Activated CD4-positive, alpha-beta T cell treated with anti-CD3 and anti-CD28 coated beads, Interleukin-2, amount 10 ng/mL, durations not matched to agents 7 days and 5 days (primary cell): ENCODE measurements at places on chromosomes 7 and 10. TPM values are rescaled to one million over a fixed set of nuclear protein-coding genes. Genes with fewer than 3 reads are reported as not detected.

- no peaks in the 10 kb centered on the region for H3K36me3 ChIP-seq
- no peaks in the 10 kb centered on the region for H3K4me1 ChIP-seq
- no peak for DNase-seq
- no peak overlapping the region for H3K4me3 ChIP-seq
These were observed 30.9 kb downstream of the LAMB1 start for GRCh38 chr7:107972075-107972482.

The PIK3AP1 gene
- total RNA-seq, result 1.1 TPM

- H3K4me1 ChIP-seq, result peaks cover 9% of the 10 kb centered on the region
- H3K4me3 ChIP-seq, result no peak overlapping the region
- H3K36me3 ChIP-seq, result peaks cover 31% of the 10 kb centered on the region
- no peak overlapping the region for H3K27ac ChIP-seq
- DNase-seq, result no peak
These were observed 32.9 kb downstream of the ZNF775 start for GRCh38 chr7:150412016-150412415.

- no peaks in the 10 kb centered on the region for H3K36me3 ChIP-seq
- H3K27me3 ChIP-seq, result no peaks in the 10 kb centered on the region
- H3K27ac ChIP-seq, result no peak overlapping the region
- no peak overlapping the region for H3K4me3 ChIP-seq
- H3K4me1 ChIP-seq, result no peaks in the 10 kb centered on the region
These were observed 1512.8 kb upstream of the LRRTM3 start for GRCh38 chr10:65413001-65413400.

GRCh38 chr10:112763916-112764520 lies 186.0 kb upstream of the TCF7L2 start:
- no peaks in the 10 kb centered on the region for H3K27me3 ChIP-seq
- no peak for DNase-seq
- H3K4me3 ChIP-seq, result no peak overlapping the region
- H3K36me3 ChIP-seq, result no peaks in the 10 kb centered on the region
- H3K27ac ChIP-seq, result no peak overlapping the region

The FGL2 gene
- total RNA-seq, result 1.3 TPM

The PLAC9 gene
- total RNA-seq, result not detected

The SLC25A28 gene
- total RNA-seq, result 65.5 TPM

- peaks cover 2% of the 10 kb centered on the region for H3K27me3 ChIP-seq
- DNase-seq, result no peak
- H3K36me3 ChIP-seq, result no peaks in the 10 kb centered on the region
- H3K4me3 ChIP-seq, result no peak overlapping the region
- H3K27ac ChIP-seq, result no peak overlapping the region
- peaks cover 6% of the 10 kb centered on the region for H3K4me1 ChIP-seq
These were observed 355.1 kb upstream of the MGMT start for GRCh38 chr10:129111922-129112321.

The ATOH7 gene
- total RNA-seq, result not detected

DNA sequence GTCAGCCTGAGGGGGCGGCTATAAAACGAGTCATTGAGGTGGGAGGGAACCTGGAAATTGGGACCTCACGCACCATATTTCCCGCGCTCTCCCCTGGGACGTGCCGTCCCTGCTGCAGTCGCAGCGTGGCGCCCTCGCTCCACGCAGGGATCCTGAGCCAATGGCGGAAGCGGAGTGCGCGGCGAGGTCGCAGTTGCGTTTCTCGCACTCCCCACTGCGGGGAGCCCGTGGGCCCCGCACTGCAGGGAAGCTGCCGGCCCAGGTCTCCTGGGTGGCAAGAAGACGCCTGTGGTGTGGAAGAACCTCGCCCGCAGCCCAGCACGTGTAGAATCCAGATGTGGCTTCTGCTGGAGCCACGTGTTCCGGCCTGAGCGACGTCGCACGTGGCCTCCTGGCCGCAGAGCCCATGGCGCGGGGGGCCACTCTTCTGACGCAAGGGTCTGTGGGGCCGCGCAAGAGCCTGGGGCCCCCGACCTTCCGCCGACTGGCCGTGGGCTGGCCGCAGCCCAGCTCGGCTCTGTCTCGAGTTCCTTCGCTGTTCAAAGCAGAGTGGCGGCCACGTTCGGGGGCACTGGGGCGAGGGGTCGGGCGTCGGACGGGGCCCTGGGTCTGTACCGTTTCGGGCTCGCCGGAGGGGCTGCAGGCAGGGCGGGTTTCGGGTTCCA lies 26.4 kb downstream of the HIF1AN start:
- peak; percentile 81 for DNase-seq
- no peak overlapping the region for H3K4me3 ChIP-seq
- H3K4me1 ChIP-seq, result peaks cover 18% of the 10 kb centered on the region
- peaks cover 7% of the 10 kb centered on the region for H3K36me3 ChIP-seq

GRCh38 chr7:51705701-51706100 lies 389.1 kb upstream of the COBL start:
- no peak overlapping the region for H3K4me3 ChIP-seq
- DNase-seq, result no peak
- H3K27ac ChIP-seq, result no peak overlapping the region
- no peaks in the 10 kb centered on the region for H3K27me3 ChIP-seq
- no peaks in the 10 kb centered on the region for H3K4me1 ChIP-seq

GRCh38 chr7:43905956-43906330 lies 453 bp downstream of the URGCP start:
- peak overlapping the region; percentile 96 for H3K27ac ChIP-seq
- H3K27me3 ChIP-seq, result no peaks in the 10 kb centered on the region
- H3K4me3 ChIP-seq, result peak overlapping the region; percentile 91
- peaks cover 26% of the 10 kb centered on the region for H3K4me1 ChIP-seq
- peak; percentile 23 for DNase-seq

DNA sequence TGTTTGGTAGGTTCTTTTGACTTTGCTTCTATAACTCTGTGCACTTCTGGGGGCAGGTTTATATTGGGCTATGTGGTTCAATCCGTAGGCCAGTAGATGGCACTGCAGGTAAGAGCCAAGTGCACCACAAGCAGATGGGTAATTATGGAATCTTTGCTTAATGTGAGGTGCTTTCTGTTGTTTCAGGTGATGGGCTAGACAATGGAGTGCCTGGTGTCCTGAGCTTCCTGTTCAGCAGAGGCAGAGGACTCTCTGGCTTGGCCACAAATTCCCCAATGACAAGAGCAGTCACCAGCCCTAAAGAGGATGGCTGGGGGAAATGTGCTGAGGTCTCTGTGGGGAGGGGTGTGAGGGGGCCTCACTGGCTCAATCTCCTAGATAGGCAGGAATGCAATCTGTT lies 455.0 kb downstream of the CCSER2 start:
- H3K27me3 ChIP-seq, result peaks cover 4% of the 10 kb centered on the region
- H3K4me1 ChIP-seq, result no peaks in the 10 kb centered on the region
- H3K4me3 ChIP-seq, result no peak overlapping the region
- no peaks in the 10 kb centered on the region for H3K36me3 ChIP-seq
- peak; percentile 16 for DNase-seq
- no peak overlapping the region for H3K27ac ChIP-seq

The ABLIM1 gene
- total RNA-seq, result 161 TPM

The PNLIP gene
- not detected for total RNA-seq

The CRHR2 gene
- total RNA-seq, result not detected

The TMEM26 gene
- not detected for total RNA-seq

The HGF gene
- not detected for total RNA-seq

The GPR15LG gene
- not detected for total RNA-seq
